ENCODE measurements at places on chromosomes 11 and 22.
A peak's percentile ranks its signal among the peaks of the same experiment; 100 is the strongest.

GRCh38 chr11:114598461-114598860, 2.9 kb upstream of the NXPE4 start:
- no peak for DNase-seq

DNA sequence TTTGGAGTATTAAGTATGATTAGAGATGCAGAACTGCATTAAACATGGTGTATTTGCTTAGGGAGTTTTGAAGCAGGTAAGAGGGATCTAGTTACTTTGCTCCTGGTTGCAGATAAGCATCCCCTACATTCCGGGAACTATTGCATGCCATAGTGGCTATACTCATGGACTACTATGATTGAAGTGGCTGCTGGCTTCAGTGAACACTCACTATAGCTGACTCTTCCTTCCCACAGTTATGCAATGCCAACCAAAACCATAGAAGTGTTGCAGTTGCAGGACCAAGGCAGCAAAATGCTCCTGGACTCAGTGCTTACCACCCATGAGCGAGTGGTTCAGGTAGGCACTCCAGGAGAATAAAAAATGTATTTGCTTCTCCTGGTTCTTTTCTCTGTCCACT, 17.0 kb downstream of the COA4 start:
- DNase-seq = no peak

DNA sequence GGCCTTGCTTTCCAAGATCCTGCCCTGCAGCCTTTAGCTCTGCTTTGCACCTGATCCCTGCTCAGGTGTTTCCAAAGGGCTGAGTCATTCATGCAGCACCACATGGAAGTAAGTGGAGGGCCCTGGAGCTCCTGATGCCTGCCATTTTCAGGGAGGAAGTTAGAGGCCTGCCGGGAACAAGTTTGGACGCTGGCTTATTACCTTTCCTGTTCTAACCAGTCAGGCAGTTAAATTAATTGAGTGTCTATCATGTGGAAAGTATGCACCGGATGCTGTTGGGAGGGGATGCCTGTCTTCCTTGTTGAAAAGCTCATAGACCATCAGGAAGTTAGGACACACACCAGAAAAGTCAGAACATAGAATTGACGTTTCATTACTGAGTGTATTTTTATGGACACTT, 73.7 kb upstream of the PLET1 start:
- DNase-seq = no peak

DNA sequence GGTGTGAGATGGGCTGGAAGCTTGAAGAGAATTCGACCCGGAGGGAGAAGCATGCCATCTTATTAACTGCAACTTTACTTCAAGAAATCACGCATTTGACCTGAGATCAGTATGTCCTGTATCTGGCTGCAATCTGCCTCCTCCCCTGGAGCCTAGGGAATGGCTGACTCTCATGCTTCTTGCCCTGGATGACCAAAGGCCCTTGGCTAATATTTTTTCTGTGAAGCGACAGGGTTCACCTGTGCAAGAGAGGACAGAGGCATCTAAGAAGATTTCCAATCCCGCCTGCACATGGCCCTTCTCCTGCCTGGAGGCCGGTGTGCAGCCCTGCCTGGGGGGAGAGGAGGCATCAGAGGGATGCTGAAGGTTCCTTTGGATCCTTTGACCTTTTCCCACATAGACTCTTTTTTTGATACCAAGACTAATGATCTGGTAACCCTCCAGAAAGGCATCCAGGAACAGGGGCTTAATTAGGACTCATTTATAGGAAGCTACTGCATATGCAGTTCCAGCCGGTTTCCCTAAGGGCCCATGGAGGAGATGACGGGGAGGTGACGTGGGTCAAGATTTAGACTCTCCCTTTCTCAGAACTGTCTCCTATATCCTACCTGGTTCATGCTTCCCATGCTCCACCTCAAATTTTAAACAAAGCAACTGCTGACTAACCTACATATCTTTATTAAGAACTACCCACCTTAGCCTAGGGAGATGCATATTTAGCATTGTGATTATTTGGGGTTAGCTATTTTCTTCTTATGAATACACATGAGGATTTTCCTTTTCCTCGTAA, 50.8 kb downstream of the NTM start:
- no peak for DNase-seq

DNA sequence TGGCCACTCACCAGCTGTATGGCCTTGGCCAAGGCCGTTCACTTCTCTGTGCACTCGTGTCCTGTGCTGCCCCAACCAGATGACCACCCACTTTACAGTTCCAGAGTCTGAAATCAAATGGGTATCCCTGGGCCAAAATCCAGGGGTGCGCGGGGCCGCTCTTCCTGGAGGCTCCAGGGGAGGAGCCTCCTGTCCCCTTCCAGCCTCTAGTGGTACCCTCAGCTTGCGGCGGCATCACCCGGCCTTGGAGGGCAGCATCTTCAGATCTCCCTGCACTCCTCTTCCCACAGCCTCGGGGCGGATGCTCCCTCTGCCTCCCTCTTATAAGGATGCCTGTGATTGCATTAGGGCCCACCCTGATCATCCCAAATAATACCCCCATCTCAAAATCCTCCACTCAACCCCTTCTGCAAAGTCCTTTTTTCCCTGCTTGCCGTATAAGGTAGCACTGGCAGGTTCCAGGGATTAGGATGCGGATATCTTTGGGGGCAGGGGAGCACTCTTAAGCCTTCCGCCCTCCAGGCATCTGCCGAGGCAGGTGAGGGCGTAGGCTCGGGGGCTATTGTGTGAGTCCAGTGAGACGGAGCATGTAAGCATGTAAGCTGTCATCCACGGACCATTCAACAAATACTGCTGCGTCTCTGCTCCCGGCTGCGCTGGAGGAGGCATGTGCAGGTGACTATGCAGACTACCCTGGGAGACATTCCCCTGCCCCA, 24.4 kb upstream of the SHISAL1 start:
- no peak for DNase-seq

- DNase-seq = no peak
Observed at GRCh38 chr11:84855508-84856245, 771.5 kb downstream of the DLG2 start.

- no peak for DNase-seq
Observed at GRCh38 chr22:30362651-30363281, 6.0 kb downstream of the CCDC157 start.

GRCh38 chr11:114073828-114074381, 14.4 kb downstream of the ZBTB16 start:
- DNase-seq = no peak

DNA sequence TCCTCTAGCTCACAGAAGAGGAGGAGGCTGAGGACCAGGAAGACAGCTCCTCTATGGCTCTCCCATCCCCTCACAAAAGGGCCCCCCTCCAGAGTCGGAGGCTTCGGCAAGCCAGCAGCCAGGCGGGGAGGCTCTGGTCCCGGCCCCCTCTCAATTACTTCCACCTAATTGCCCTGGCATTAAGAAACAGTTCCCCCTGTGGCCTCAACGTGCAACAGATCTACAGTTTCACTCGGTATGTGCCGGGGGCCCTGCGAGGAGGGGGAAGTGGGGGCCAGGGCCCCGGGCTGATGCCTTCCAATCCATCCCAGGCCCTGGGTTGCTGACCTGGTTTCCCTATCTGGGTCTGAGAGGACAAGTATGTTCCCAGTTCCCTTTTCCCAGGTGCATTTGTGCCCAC, 7.9 kb downstream of the FOXR1 start:
- no peak for DNase-seq

DNA sequence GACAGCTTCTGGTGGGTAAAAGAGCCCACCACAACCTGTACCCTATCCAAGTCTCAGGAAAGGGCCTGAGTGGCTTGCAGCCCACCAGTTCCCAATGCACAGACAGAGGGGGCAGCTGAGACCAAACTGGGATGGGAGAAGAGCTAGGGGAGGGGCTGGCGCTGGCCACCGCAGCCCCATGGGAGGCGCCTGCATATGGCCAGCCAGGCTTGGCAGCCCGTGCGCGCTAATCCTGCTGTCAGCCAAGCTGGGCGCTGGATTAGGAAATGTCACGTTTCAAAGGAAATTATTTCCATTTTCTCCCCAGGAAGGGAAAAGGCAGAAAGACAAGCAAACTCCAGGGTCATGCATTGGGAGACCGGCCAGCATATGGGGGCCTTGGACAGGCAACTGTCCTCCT, 236.8 kb downstream of the BUD13 start:
- DNase-seq = no peak

DNA sequence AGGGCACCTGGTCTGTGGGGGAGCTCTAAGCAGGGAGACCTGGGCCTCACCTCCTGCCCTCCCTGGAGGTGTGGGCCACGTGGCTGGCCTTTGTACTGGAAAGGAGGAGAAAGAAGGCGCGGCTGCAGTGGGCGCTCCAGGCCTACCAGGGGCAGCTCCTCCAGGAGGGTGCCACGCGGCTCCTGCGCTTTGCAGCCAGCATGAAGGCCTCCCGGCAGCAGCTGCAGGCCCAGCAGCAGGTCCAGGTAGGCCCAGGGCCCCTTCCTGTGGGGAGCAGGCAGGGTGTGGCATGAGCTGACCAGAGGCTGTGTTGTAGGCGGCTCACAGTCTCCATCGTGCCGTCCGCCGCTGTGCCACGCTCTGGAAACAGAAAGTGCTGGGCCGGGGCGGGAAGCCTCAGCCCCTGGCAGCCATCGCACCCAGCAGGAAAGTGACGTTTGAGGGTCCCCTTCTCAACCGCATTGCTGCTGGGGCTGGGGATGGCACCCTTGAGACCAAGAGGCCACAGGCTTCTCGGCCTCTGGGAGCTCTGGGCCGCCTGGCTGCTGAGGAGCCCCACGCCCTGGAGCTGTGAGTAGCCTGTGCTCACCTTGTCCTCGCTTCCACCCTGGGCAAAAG, 48.6 kb downstream of the PISD start:
- no peak for DNase-seq

- no peak for DNase-seq
Observed at GRCh38 chr11:27973851-27974536, 134.0 kb downstream of the KIF18A start.

DNA sequence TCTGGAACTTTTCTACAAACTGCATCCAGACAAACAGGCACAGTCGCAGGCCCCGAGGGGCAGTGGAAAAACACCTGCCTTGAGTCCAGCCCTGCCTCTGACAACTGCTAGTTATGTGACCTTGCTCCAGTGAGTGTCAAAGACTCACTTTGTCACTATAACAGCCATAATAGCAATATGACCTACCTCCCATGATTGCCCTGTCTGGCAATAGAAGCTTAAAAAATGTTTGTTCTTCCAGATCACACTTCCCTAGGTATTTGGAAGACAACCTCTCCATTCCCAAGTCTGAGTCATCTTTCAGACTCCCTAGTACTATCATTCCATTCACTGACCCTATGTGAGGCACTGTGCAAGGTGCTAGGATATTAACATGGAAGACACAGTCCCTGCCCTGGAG, 74.5 kb downstream of the RPL27A start:
- DNase-seq = no peak

DNA sequence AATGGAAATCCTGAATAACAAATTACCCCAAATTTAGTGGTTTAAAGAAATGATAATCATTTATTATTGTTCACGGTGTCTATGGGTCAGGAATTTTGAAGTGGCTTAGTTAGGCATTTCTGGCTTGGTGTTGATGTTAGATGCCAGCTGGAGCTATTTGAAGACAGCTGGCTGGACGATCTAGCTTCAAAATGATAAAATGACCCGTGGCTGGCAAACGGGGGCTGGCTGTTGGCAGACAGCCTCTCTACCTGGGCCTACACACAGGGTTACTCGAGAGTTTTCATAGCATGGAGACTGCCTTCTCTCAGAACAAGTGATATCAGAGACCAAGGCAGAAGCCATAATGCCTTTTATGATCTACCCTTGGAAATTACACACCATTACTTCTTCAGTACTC, 285.2 kb downstream of the METTL15 start:
- DNase-seq = no peak

DNA sequence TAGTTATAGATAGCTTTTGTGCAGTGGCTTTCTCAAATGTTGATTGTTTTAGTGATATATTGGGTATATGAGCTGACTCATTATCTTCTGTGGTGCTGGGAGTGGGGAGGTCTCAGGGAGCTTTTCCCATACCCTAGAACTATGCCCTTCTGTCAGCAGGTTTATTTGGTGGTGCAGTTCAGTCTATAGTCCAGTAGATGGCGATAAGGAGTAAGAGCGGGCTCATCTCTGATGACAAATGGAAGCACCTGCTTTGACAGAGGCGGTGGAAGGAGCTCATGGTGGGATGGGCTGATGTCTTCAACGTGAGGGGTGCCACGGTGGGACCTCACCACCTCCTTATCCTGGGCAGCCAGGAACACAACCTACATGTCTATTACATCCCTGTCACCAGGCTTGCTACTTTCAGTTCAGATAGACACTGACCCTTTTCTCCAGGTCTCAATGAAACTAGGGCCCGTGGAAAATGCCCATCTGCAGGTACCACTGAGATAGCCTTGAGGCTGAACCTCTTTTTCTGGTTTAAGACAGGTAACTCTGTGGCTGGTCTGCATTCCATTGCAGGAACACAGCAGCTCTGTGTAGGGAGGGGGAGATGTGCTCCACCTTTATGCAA, 13.0 kb upstream of the OR6A2 start:
- DNase-seq = peak; percentile 68

DNA sequence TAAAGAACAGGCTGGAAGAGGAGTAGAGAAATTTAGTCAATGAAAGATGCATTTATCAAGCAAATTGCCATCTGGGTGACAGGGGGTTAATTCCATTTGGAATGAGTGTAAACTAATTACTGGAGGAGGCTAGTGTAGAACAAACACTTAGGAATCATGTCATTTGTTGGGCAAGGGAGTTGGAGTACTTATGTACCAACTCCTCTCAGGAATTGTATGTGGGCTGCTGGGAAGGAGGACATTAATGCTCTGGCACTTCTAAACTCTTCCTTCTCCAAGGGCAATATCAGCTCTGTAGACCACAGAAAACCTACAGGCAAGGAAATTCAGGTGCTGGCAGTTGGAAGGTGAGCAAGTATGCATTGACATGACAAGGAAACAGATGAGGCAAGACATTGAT, 141.0 kb downstream of the MSANTD4 start:
- DNase-seq = no peak

DNA sequence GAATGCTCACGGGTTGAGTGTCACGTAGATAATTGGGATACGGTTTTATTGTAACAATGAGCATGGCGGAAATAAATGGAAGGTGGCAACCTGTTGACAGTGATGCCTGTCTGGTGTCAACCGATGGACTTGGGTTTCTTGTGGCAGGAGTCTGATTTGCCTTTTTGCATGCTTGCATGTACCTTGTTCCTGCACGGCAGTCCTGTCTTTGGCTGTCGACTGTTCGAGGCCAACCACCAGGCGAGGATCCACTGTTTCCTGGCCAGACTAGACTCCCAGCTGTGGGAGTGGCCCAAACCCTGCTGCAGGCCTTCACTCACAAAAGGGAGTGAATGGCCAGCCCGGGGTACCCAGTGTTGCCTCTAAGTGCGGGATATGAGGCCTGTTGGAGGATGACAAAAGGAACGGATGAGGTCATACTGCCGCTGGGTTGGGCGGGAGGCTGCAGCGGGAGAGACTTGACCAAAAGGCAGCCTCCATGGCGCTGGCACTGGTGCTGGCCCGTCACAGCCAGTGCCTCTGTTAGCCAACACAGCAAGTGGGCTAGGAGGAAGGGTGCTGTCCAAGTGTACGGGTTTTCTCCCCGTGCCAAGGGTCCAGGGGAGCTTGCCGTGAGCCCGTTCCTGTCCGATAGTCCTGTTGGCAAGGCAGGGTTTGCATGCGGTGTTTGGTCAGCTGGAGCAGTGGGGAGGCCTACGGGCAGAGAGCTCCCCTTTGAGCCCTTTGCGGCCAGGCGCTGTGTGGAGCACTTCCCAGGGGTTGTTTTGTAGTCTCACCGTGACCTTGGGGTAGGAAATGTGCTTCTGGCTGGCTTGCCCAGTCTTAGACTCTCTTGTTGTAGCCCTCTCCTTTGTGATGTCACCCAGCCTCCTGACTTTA, 974 bp downstream of the DGCR8 start:
- peak; percentile 32 for DNase-seq

GRCh38 chr11:98277251-98277912, 743.4 kb upstream of the CNTN5 start:
- no peak for DNase-seq

- no peak for DNase-seq
Observed at GRCh38 chr11:9507277-9507580, 46.4 kb downstream of the ZNF143 start.

All from GM12865 (cell line).